ENCODE measurements at places on chromosomes 12 and 14.

DNA sequence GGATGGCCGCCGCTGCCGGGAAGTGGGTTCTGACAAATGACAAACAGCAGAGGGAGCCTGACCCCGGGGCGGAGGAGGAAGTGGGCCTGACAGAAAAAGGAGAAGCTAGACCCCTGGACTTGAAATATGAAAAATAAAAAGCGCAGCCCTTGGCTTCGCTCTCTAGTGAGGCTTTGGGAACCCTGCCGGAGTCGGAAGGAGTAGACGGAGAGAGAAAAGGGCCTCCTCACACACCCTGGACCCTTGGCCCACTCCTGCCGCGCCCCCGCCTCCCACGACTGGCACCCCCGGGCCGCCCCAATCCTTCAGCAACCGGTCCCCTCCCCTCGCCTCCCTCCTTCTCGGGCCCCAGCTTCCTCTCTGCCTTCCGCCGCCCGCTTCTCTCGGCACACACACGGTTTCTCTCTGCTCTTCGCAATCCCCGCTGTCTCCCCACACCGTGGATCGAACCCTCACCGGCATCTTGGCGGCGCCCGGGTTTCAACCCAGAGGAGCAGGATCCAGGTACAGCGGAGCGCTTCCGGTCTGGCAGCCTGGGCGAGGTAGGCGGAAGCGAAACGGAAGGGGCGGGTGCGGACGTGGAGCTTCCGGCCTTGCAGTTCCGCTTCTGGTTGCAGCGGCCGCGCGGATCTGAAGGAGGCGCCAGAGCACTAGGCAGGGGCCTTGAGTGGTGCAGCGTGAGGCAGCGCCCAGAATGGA, at the start of gene ARPC3:
Gene ARPC3, minus strand, starts transcription at position 539 of the 699 bp plus-strand sequence. Its CDS starts 77 bp downstream, at position 462.
- DNase-seq: peak; percentile 97

DNA sequence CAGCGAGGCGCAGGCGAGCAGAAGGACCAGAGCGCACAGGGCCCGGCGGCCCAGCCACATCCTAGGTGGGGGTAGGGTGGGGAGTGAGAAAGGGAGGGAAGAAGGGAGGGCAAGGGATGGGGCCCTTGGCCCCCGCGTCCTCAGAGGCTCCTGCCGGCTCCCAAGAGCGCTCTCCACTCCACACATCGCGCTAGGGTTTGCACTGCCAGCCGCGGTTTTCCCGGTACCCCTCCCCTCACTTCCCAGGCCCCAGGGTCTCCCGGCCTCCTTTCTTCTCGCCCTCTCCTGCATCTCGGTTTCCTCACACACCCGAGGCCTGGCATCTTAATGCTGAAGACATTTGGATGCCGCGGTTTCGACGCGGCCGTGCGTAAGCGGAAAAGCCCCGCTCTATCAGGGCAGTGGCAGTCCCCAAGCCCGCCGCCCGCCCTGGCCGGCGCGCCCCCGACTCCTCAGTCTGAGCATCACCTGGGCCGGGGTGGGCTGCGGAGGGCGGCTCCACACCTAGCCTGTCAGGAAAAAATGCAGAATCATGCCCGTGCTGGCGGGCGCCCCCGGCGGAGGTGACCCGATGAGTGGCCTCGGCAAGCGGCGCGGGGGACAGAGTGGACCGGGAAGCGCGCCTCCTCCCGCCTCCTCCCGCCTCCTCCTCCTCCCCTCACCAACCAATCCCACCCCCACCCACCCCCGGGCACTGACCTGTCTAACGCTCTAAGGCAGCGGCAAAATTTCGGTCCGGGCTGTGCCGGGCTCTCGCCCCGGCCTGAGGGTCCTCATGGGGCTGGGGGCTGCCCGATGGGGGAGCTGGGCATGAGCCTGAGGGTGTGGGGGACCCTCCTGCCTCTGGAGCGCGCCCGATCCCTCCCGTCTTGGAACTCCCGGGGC, 686 bp downstream of the B4GALNT1 start:
- peak; percentile 64 for DNase-seq

GRCh38 chr14:60488175-60488574, 2.3 kb upstream of the C14orf39 start:
- no peak for DNase-seq

DNA sequence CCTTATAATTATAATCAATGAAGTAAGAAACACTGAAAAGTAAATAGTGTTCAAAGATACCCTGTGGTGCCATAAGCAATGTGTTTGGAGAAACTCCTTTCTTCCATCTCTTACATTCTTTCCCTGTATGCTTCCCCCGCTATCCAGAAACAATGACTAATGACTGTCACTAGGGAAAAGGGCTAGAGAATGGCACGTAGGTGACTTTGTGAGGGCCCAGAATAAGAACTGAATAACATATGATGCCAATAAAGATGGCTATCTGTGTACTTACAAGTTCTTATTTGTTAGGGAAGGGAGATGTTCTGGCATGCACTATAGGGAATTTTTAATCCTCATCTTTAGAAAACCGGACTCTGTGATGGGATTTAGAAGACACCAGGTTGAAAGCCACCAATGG, 4.7 kb upstream of the KRT7 start:
- DNase-seq: no peak

DNA sequence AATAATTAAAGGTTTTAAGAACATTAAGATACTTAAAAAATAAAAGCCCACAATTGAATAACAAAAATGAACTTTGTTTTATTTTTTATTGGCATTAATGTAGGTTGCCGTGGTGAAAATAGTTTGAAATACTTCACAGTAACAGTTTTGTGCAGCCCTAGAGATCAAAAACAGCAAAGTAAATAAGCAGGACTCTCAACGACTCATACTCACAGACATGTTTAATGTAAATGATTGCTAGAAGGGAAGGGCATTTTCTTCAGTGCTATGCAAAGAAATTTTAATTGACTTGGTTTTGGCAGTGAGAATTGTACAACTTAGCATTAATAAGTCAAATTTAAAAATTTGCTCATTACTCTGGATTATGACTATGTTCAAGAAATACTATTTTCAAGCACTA, 16.0 kb downstream of the TRMT5 start:
- no peak for DNase-seq

DNA sequence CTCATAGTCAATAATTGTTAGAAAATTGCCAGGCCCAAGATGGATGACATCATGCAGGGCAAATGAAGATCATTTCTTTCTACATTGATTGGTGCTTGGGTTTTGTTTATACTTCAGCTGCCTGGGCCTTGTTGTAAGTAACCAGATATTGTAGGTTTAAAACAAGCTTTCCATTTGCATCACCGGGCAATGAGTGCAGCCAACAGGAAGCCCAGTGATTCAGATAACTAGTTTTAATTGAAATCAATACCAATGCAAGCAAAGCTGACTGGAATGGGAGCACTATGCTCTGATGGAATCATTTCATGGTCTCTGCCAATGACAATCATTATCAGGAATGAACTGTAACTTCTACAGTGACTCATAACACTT, 279.3 kb downstream of the DUSP6 start:
- no peak for DNase-seq

GRCh38 chr14:37903343-37904191, 304.1 kb upstream of the SSTR1 start:
- DNase-seq: no peak

GRCh38 chr14:77541905-77542304, 43.3 kb upstream of the ISM2 start:
- peak; percentile 34 for DNase-seq
